Type B pancreatic cell (in vitro differentiated cells): ENCODE measurements at places on chromosomes 5 and 9. TPM values are rescaled to one million over a fixed set of nuclear protein-coding genes. Genes with fewer than 3 reads are reported as not detected.

Gene RMI1
- 13.0 and 20.3 TPM in 2 replicates for total RNA-seq

Gene TAS2R1
- not detected in 2 replicates for total RNA-seq

Gene TOR1B
- 19.4 and 23.5 TPM in 2 replicates for total RNA-seq

Gene EIF4E1B
- not detected in 2 replicates for total RNA-seq

Gene TAF1L
- not detected in 2 replicates for total RNA-seq

- peaks cover 11% of the 10 kb centered on the region for H3K36me3 ChIP-seq
- H3K27me3 ChIP-seq = no peaks in the 10 kb centered on the region
- peaks cover 18% of the 10 kb centered on the region for H3K4me1 ChIP-seq
- DNase-seq = no peak
- H3K4me3 ChIP-seq = no peak overlapping the region
Measured at GRCh38 chr5:115626445-115626823, 598 bp upstream of the TMED7 start.

DNA sequence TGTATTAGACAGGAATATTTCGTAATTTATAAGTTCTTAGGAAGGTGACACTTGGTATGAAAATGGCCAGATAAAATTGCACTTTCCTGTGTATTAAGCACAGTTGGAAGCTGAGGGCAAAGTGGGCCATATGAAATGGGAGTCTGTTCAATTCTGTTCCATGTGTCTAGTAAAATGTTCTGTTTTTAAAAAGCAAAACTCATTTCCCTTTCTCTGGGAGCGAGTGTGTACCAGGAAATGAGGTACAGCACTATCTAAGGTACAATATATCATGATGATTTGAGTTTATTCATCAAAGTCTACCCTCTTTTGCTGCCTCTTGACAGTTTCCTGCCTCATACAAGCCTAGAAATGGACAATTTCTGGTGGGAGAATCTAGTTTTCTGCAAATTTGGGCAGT lies 51.2 kb upstream of the KCNN2 start:
- no peak overlapping the region for H3K27ac ChIP-seq
- DNase-seq = no peak
- peaks cover 4% of the 10 kb centered on the region for H3K4me1 ChIP-seq

- H3K4me3 ChIP-seq = no peak overlapping the region
- DNase-seq = no peak
- no peaks in the 10 kb centered on the region for H3K27me3 ChIP-seq
- H3K4me1 ChIP-seq = no peaks in the 10 kb centered on the region
Measured at GRCh38 chr5:89584339-89584956, 701.5 kb upstream of the MEF2C start.

DNA sequence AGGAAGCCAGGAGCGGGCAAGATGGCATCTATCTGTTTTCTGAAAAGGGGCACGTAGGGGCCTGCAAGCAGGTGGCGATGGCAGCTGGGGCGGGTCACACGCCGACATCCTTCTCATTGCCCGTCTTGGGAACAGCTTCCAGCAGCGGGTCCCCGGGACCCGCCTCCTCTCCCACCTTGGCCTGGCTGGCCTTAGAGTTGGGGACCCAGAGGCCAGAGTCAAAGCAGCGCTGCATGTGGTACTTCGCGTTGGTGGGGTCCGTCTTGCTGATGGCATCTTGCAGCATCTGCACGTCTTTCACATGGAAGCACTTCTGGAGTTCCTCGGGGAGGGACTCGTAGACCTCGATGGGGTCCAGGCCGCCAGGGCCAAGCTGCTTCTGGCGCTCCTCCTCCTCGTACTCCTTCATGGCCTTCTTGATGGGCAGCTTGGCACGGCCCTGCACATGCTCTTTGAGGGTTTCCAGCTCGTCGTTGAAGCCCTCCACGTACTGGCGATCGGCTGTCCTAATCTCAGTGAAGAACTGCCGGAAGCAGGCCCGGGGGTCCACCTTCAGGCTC lies 127.6 kb upstream of the CLINT1 start:
- H3K36me3 ChIP-seq = no peaks in the 10 kb centered on the region
- H3K27ac ChIP-seq = no peak overlapping the region
- no peaks in the 10 kb centered on the region for H3K27me3 ChIP-seq
- no peak for DNase-seq
- no peaks in the 10 kb centered on the region for H3K4me1 ChIP-seq
- H3K4me3 ChIP-seq = no peak overlapping the region

- peaks cover 79% of the 10 kb centered on the region for H3K27me3 ChIP-seq
- H3K4me1 ChIP-seq = peaks cover 14% of the 10 kb centered on the region
- DNase-seq = no peak
- H3K36me3 ChIP-seq = no peaks in the 10 kb centered on the region
- H3K27ac ChIP-seq = no peak overlapping the region
Measured at GRCh38 chr9:132154863-132155567, 6.8 kb upstream of the NTNG2 start.

DNA sequence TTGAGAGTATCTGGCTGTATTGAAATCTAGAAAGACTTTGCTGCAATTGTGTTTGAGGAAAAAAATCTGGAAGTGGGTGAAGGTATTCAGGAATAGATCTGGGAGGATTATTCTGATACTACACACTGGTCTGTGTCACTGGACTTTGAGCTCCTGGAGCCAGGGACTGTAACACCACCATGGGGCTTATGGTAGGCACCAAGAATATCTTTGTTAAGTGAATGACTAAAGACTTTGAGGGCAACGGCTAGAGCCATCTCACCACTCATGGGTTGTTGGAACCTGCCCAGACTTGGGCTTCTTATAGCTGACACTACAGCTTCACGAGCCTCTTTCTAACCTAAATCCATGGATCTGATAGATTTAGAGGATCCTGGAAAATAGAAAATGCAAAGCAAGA lies 10.2 kb downstream of the NFX1 start:
- no peak overlapping the region for H3K27ac ChIP-seq
- peaks cover 38% of the 10 kb centered on the region for H3K36me3 ChIP-seq
- peaks cover 21% of the 10 kb centered on the region for H3K4me1 ChIP-seq
- H3K4me3 ChIP-seq = no peak overlapping the region

DNA sequence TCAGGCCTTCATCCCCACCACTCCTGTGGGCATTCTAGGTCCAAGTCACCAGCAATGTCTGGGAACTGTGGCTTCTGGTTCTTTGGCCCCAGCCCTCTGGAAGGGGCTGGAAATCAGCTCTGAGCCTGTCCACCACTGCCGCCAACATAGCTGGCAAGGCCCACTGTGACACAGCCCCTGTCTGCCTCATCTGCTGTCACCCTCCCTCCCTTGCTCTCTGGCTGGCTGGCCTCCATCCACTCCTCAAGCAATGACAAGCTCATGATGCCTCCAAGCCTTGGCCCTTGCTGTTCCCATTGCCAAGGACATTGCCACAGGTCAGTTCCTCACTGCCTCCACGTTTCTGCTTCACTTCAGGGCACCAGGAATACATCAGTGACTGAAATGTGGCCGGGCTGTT lies 93.7 kb downstream of the LHX2 start:
- H3K27me3 ChIP-seq = peaks cover 56% of the 10 kb centered on the region
- DNase-seq = no peak
- no peaks in the 10 kb centered on the region for H3K4me1 ChIP-seq
- no peak overlapping the region for H3K4me3 ChIP-seq
- no peak overlapping the region for H3K27ac ChIP-seq

GRCh38 chr5:2746561-2747032 lies 4.9 kb downstream of the IRX2 start:
- DNase-seq = no peak
- H3K27ac ChIP-seq = peak overlapping the region; percentile 4
- H3K4me3 ChIP-seq = peak overlapping the region; percentile 71
- peaks cover 52% of the 10 kb centered on the region for H3K4me1 ChIP-seq

DNA sequence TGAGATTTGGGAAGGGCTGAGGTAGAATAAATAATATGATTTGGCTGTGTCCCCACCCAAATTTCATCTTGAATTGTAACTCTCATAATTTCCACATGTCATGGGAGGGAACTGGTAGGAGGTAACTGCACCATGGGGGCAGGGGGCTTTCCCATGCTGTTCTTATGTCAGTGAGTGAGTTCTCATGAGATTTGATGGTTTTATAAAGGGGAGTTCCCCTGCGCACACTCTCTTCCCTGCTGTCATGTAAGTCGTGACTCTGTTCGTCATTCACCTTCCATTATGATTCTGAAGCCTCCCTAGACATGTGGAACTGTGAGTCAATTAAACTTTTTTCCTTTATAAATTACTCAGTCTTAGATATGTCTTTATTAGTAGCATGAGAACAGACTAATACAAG lies 115.5 kb upstream of the STARD4 start:
- no peak overlapping the region for H3K27ac ChIP-seq
- H3K36me3 ChIP-seq = no peaks in the 10 kb centered on the region
- no peaks in the 10 kb centered on the region for H3K4me1 ChIP-seq
- H3K27me3 ChIP-seq = no peaks in the 10 kb centered on the region

- H3K4me1 ChIP-seq = peaks cover 17% of the 10 kb centered on the region
- H3K36me3 ChIP-seq = no peaks in the 10 kb centered on the region
- no peak for DNase-seq
- H3K4me3 ChIP-seq = no peak overlapping the region
- H3K27me3 ChIP-seq = no peaks in the 10 kb centered on the region
Measured at GRCh38 chr5:125559296-125559695, 812.9 kb upstream of the ZNF608 start.

DNA sequence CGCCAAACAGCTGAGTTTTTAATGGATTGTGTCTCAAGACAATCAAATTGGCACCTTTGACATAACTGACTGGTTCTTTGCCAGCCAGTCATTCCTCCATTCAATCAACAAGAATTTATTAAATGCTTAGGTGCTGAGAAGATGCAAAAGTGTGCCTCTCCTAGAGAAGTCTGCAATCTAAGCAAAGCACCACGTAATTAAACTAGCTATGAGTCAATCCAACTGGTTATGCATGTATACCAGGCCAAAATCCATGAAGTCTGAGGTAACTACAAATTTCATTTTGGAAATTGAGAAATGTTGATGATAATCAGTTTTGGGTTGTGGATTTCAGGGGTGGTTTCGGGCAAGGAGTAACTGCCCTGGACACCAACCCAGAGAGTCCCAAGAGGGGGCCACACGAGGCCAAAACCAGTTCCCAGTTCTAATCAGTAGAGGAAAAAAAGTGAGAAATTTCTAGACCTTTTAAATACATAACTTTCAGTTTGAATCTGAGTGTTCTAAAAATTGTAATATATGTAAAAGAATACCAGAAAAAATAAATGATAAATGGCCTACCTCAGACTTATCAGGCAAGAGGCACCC lies 92.6 kb downstream of the EFNA5 start:
- no peaks in the 10 kb centered on the region for H3K36me3 ChIP-seq
- DNase-seq = no peak
- H3K27ac ChIP-seq = no peak overlapping the region
- H3K4me1 ChIP-seq = peaks cover 65% of the 10 kb centered on the region

GRCh38 chr9:125470767-125471580 lies 209.3 kb downstream of the GAPVD1 start:
- no peaks in the 10 kb centered on the region for H3K27me3 ChIP-seq
- H3K4me3 ChIP-seq = peak overlapping the region; percentile 25
- no peak overlapping the region for H3K27ac ChIP-seq
- H3K36me3 ChIP-seq = peaks cover 3% of the 10 kb centered on the region

DNA sequence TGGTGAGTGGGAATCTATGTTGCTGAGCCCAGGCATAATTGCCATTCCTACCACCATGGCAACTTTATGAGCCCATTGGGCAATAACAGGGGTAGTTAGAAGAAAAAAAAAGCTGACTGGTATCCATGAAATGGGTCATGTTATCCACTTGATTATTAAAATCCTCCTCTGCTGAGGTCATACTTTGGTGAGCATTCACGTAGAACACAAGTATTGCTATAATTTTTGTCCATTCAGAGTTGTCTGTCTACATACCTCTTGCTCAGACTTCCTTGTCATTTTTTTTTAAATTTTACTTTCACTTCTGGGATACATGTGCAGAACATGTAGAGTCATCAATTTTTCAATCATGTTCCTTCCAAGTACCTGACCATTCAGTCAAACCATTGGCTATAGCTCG lies 780.8 kb upstream of the ARRDC3 start:
- DNase-seq = no peak
- H3K36me3 ChIP-seq = no peaks in the 10 kb centered on the region
- no peak overlapping the region for H3K27ac ChIP-seq
- H3K4me3 ChIP-seq = no peak overlapping the region

DNA sequence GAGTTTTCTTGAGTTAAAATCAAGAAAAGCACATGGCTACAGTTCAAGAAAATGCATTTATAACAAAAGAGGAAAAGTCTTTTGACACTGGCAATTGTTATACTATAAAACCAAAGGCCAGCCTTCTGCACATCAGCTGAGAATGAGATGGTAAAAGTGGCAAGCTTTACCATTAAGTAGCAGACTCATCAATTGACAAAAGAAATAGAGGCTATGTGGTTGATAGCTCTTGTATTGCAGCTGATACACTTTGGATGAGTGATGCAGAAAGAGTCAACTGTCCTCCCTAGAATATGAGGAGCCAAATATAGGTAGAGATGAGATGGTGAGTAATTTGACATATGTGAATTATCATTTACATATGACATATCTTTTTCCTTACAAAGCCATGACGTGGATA lies 1100.9 kb upstream of the CDH6 start:
- no peak overlapping the region for H3K27ac ChIP-seq
- no peak for DNase-seq
- H3K36me3 ChIP-seq = no peaks in the 10 kb centered on the region
- H3K27me3 ChIP-seq = no peaks in the 10 kb centered on the region
- no peak overlapping the region for H3K4me3 ChIP-seq
